ENCODE measurements at places on chromosomes 4 and X.

DNA sequence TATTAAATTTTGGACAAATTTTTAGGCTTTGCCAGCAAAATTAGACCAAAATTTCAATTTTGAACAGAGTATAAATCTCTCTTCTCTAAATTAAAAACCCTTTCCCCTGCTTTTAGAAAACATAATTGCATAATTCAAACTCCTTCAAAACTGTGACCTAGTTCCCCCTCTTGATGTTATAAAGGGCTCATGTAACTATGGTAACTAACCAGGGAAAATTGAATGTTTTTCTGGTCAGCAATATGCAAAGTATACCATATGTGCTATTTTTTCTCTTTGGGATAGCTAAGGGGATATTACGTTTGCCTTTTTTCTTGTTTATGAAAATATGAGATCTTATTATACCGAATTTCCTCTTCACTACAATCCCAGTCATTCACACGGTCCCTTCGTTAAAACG lies 5.1 kb upstream of the ING2 start:
- DNase-seq = no peak

DNA sequence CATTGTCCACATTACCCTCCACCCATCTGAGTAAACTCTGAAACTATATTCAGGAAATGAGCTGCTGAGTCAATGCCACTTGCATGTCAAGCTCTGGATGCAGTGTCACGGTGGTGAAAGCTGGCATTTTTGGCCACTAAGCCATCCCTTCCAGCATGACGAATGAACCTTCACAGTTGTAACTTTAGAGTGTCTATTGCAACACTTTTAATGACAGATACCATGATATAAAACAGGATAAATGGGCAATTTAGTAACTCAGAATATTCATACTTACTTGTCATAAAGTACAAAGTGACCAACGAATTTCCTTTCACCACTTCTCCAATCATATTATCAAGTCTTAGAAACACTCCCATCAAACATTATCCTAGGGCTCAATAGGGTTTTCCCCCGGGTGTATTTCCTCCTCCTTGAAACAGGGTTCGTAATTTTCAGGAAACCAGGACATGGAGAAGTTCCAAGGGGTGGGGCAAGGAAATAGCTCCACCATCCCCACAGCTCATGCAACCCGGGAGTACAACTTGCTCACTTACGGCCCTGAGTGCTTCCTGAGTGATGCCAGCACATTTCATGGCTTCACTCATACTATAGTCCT lies 73.1 kb downstream of the MTHFD2L start:
- no peak for DNase-seq

DNA sequence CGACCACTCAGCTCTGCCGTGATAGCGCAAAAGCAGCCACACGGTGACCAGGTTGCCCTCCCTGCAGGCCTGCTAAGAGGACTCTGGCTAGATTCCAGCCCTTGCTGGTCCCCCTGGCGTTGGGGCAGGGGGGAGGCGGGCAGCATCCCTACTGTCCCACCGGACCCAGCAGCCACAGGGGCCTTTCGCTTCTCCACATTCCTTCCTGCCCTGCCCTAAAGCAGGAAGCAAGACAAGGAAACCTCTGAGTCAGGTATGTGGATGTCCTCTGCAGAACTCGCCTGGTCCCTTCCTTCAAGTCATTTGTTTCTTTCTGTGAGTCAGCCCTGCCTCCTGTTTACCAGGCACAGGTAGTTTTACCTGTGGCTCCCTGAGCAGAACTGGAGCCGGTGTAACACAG lies 60.2 kb upstream of the CLDN34 start:
- no peak for DNase-seq

GRCh38 chr4:90769251-90769650 lies 642.1 kb downstream of the CCSER1 start:
- DNase-seq = no peak

- no peak for DNase-seq
Observed at GRCh38 chrX:41153448-41153847, 68.2 kb downstream of the USP9X start.

DNA sequence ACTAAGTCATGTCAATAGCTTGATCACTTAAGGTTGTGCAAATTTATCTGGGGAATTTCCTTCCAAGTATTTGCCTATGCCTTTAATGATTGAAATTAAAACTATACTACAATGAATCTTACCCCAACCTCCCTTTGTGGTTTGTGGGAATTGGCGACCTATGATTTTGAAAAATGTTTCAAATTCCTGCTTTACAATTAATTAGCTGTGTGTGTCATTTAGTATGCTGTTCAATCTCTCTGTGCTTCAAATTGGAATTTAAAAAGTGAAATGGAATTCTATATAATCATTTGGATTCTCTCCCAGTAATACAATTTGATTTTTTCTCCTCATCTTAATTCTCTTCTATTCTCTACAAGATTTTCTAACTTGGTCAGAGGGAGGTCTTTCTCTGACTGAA lies 2319.5 kb downstream of the ARAP2 start:
- no peak for DNase-seq

GRCh38 chr4:34469516-34469915 lies 1774.8 kb downstream of the ARAP2 start:
- DNase-seq = no peak

DNA sequence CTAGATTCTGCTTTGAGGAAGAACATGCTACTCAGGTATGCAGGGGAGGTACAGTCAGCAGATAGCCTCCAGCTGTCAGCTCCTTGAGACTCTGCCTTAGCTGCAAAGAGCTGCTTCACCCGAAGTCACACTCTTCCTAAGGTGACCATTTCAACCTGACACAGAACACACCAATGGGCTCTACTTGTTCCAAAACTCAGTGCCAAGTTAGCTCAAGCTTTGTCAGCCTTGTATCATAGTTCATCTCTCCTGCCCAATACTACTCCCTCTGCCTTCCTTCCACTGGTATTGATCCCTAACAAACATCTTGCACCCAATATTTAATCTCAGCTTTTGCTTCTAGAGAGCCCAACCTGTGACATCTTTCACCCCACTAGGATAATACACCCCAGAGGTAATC lies 7.8 kb upstream of the SMARCA1 start:
- no peak for DNase-seq

- no peak for DNase-seq
Observed at GRCh38 chr4:137209240-137209639, 323.1 kb downstream of the PCDH18 start.
